ENCODE measurements at places on chromosomes 1 and 21.

- no peak for DNase-seq
Observed at GRCh38 chr1:91712981-91713841, 172.7 kb downstream of the TGFBR3 start.

DNA sequence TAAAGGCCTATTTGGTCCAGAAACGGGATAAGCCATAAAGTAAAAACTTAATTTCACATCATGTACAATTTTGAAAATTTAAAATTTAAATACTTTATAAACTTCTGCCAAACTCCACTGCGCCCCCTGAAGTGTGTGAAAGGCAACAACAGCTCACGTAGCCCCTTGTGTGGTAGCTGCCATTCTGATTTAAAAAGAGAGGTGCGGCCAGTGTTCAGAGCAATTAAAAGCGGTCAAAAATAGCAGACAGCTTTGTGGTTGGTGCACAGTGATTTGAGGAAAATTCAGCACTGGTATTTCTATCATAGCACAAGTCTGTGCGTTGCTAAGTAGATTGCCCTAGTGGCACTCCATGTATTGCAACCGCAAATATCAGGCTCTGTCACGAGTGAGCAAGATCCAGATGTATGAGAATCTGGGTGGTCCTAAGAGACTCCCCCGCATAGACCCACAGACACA, 122.5 kb downstream of the ATG4C start:
- peak; percentile 9 for DNase-seq

- DNase-seq = no peak
Observed at GRCh38 chr1:217919683-217920388, 288.7 kb downstream of the SPATA17 start.

DNA sequence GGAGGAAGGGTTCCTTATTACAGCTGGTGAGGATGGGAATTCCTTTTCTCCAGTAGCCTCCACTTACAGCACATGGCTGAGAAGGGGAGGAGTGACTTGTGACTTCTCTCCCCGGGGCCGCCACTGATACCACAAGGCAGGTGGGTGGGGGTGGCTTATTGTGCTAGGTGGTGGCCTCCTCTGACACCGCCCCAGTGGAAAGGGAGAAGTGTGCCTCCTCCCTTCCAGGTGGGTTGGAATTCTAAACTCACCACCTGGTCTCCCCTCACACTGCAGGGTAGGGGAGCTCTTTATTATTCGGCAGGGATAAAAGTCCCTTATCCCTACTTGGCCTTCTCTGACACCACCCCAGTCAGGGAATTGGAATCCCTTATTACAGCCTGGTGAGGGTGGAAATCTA, 89.5 kb downstream of the CCDC30 start:
- no peak for DNase-seq

DNA sequence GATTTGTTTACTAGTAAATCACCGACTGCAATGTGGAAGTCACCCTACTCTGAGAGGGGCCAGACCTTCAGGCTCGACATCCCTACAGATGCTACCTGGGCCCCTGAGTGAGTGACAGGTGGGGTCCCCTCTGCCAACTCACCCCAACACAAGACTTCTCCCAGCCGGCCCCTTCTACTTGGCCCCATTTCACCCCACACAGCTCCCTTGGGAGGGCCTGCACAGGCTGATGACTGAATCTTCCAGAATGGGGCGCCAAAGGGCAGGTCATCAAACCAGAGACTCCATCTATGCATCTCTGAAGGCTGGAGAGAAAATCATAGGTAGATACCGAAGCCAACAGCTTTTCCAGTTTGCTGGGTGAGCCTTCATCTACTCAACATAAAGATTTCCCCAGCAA, 9.4 kb upstream of the S100A8 start:
- no peak for DNase-seq

DNA sequence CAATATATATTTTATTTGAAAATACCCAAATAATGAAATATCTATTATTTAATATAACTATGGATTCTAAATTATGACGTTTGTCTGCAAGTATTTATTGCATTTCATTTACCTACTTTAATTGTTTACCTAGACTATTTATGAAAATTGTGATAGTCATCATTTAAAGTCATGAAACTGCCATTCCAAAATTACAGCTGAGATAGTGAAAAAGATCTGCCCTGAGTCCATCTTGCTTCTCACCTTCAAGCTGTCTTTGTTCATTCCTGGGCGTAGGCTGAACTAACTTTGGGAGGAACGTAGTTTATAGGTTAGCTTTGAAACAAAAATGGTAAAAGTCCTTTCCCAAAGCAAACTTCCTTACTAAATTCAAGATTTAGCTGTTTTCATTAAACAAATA, 12.4 kb upstream of the HPDL start:
- DNase-seq = no peak

- no peak for DNase-seq
Observed at GRCh38 chr1:150259217-150259616, 1.6 kb downstream of the CA14 start.

GRCh38 chr1:221620437-221621384, 121.2 kb downstream of the DUSP10 start:
- DNase-seq = no peak

GRCh38 chr1:89701746-89702241, 68.9 kb downstream of the LRRC8C start:
- no peak for DNase-seq
